ENCODE measurements at places on chromosomes 13 and 19.

GRCh38 chr19:55384131-55384919 is at the start of gene TMEM238:
Gene TMEM238, minus strand, starts transcription at chr19:55384292. Its CDS starts 33 bp downstream, at chr19:55384259.
- no peak for DNase-seq

DNA sequence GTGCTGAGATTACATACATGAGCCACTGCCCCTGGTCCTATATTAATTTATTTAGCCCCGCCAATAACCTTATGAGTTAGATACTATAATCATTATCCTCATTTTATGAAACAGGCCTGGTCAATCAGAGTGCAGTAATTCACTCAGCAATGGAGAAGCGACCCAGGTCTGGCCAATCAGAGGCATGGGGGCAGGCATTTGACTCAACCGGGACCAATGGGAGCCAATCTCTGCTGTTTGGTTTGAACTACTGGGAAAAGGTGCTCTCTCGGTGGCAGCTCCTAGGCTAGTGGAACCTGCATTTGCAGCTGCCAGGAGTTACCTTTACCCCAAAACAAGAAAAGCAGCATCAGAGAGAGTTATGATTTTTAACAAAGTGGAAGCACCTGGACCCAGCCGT is 6.6 kb downstream of the SIRT2 start:
- DNase-seq: no peak

GRCh38 chr13:34749046-34749445 is 193.0 kb upstream of the NBEA start:
- DNase-seq: no peak

GRCh38 chr19:1249298-1249989 is 1.1 kb downstream of the MIDN start:
- peak; percentile 75 for DNase-seq

DNA sequence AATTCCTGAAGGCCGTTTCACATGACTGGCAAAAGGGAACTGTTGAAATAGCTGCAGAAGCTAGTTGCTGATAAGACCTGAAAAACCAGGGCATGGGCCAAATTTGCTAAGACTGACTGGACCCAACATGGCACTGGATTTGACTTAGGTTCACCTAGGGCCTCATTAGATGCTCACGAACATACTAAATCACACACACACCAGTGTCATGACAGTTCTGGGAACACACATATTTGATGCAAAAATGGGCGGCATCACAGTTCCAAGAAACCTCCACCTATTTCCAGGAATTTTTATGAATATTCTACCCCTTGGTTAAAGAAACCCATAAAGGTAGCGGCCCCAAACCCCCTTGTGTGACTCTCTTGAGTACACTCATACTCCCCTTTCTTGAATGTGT is 99.6 kb upstream of the OBI1 start:
- no peak for DNase-seq

DNA sequence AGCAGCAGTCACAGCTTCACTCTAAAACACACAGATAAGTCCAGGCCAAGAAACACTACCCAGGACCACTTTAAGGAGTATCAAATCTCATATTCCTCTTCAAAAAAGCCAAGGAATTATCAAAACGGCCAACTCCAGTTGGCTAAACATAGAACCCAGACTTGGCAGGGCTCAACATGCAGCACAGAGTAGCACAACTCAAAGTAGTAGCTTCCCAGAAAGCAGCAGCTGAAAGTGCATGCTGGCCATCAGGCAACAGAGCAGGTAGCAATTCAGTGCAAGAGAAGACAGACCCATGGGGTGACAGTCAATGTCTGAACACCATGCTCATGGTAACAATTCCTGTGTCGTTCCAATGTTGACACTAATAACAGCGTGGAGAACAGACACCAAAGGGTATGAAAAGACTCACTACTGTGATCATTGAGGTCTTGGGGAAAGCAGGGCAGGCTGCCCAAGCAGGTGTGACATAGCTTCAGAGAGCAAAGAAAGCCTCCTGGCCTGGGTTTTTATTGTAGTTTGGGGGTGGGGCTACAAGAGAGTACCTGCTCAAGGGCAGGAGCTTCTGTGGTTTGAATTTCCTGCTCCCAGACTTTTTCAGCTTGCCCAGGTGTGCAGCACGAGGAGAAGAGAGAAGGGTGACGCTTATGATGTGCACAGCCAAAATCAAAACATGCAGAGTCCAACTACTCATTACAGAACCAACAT is 6.2 kb downstream of the ZNF709 start:
- no peak for DNase-seq

GRCh38 chr19:49502866-49503581 is 6.8 kb downstream of the RPS11 start:
- peak; percentile 75 for DNase-seq

DNA sequence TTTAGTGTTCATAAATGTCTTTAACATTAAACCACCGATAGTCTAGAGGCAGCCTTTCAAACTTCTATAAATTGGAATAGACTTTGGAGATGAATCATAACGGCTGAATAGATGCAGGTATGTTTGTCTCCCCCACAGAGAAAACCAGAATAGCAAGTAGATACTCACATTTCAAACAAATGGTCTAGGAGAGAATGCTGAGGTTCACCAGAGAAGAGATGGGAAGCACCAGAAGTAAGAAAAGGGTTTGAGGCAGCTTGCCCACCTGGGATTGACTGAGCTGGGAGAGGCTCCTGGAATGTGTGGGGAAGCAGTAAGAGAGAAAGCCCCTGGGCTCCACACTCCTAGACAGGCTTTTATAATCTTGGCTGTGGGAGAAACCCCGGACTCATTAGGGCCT is 6.4 kb downstream of the IGFL3 start:
- DNase-seq: no peak

- no peak for DNase-seq
Observed at GRCh38 chr19:34960940-34961679, 2.9 kb downstream of the ZNF792 start.

- no peak for DNase-seq
Observed at GRCh38 chr19:609004-609346, 19.3 kb downstream of the HCN2 start.

DNA sequence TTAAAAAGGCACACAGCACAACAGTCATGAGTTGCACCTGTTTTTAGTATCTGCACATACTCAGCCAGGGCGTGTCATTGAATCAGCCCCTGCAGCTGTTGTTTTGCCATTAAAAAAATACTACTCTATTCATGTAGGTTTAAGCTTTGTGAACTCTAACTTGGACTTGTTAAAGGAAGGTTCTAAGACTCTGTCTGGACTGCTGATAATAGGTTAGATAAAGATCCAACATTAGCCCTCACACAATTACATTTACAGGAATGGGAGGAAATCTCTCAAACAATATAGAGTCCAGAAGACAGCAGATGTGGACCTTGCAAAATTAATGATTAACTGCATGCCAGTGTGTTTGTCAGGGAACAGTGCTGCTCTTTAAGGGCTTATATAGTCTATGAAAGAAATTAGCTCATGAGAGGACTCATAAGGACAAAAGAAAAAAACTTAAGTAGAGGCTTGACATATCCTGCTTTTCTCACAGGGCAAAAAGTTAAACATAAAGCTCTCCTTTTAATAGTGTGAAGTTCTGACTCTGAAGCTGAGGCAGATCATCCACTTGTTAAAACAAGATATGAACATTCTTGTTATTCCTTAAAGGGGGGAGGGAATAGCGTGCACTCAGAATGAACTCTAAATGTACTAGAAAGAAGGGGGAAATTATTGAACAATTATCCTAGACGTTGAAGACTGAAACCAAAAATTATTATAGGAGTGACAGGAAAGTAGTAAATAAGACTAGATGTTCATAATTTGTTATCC is 243.6 kb downstream of the NDFIP2 start:
- DNase-seq: no peak

DNA sequence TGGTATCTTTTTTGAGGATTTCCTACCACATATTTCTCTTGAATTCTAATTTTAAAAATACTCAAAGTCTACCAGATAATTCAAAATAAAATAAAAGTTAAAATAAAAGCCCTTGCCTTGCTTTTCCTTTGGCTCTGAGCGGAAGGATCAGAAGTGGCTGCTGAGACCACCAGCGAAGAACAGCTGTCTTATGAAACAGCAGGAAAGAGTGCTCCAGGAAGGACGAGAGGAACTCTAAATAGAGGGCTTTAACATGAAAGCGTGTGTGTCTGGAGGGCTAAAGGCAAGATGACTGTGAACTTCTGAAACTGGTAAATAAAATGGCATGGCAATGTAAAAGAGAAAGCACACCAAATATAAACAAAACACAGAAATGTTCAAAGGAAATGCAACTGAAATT is 521.5 kb upstream of the SPRY2 start:
- no peak for DNase-seq

- peak; percentile 76 for DNase-seq
Observed at GRCh38 chr19:49546825-49547565, 19.2 kb downstream of the RCN3 start.

- DNase-seq: no peak
Observed at GRCh38 chr13:78679329-78679728, 20.4 kb upstream of the OBI1 start.

DNA sequence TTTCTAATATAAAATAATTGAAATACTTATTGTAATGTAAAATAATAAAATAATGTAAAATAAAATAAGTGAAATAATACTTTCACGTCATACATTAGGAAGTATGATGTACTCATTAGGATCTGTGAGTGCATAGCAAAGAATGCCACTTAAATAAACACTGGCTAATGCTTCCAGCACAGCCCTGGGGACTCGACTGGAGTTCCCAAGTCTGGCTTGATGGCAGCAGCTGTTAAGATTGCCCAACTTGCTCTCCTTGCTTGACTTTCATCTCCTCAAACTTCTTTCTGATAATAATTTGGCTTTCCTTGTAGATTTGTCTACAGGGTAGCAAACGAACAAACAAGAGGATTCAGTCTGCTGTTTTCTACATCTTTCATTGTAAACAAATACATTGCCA is 191.9 kb downstream of the COG6 start:
- no peak for DNase-seq

All from NCI-H510A (cell line).